NCI-H526 (cell line): ENCODE measurements at places on chromosomes 12 and 14.

GRCh38 chr14:21267431-21267845 lies 1.8 kb downstream of the HNRNPC start:
- no peak for DNase-seq

- DNase-seq, result no peak
Measured at GRCh38 chr12:5439371-5439771, 7.5 kb downstream of the NTF3 start.

GRCh38 chr14:101120641-101121507 lies 217.4 kb upstream of the RTL1 start:
- DNase-seq, result no peak

DNA sequence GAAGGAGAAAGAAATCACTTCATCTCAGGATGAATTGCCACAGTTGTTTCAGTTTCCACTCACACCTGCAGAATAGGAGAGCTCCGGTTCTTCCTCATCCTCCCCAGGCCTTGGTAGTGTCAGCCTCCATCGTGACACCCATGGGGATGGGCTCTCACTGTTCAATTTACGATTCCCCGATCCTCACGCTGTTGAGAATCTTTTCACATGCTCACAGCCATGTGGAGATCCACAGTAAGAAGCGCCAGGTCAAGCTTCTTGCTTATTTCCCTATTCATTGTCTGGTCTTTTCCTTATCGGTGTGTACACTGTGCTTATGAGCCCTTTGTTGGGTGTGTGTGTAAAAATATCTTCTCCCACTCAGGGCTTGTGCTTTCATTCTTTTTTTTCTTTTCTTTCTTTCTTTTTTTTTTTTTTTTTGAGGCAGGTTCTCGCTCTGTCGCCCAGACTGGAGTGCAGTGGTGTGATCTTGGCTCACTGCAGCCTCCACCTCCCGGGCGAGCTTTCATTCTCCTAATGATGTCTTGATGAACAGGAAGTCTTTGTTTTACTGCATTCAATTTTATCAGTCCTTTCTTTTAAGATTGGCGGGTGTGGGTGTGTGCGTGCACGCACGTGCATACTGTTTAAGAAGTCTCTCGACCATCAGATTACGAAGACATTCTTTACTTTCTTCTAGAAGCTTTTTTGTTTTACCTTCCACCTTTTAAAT lies 21.5 kb downstream of the RIN3 start:
- peak; percentile 16 for DNase-seq

GRCh38 chr12:92466391-92467305 lies 236.1 kb upstream of the PLEKHG7 start:
- no peak for DNase-seq

DNA sequence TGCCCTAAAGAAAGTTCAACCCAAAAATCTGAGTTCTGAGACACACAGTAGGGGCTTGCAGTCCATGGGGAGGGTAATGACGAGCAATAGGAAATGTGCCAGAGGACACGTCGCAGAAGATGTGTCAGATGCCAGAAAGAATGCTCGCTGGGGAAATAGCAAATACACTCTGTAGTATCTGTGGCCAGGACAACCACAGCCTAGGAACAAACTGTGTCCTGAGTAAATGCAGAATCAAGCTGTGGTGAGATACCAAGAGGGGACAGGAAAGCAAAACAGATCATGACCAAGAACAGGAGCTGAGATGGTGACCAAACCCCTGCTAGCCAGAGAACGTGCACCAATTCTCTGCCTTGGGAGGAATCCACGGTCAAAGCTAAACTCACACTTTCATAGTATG lies 9.1 kb downstream of the CRACR2A start:
- no peak for DNase-seq

DNA sequence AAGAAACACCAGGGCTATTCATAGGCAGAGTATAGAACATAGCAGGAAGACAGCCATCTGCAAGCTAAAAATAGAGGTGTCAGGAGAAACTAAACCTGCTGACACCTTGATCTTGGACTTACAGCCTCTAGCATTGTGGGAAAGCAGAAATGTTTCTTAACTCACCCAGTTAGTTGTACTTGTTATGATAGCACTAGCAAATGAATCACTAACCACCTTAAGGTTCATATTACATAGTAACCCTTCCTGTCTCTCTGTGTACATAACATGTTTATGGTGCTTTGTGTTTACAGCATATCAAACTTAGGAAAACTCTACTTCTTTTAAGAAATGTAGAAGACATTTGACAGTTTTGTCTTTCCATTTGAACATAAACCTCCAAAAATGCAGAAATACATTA lies 1031.3 kb downstream of the FSCB start:
- no peak for DNase-seq

- no peak for DNase-seq
Measured at GRCh38 chr12:116927244-116927940, 16.6 kb downstream of the FBXW8 start.

GRCh38 chr12:43038991-43039390 lies 449.4 kb upstream of the PRICKLE1 start:
- no peak for DNase-seq
